ENCODE measurements at places on chromosomes 2 and 18. TPM values are rescaled to one million over a fixed set of nuclear protein-coding genes. Genes with fewer than 3 reads are reported as not detected.

Gene ATOH8
- 2.3 TPM for total RNA-seq

Gene ANKRD30B
- total RNA-seq, result 0.03 TPM

Gene UGT1A10
- total RNA-seq, result 140 TPM

Gene LDLRAD4
- total RNA-seq, result 3.6 TPM

Gene UGT1A4
- total RNA-seq, result 3.9 TPM

Gene FZD7
- total RNA-seq, result 17.4 TPM

Gene HOXD1
- total RNA-seq, result not detected

DNA sequence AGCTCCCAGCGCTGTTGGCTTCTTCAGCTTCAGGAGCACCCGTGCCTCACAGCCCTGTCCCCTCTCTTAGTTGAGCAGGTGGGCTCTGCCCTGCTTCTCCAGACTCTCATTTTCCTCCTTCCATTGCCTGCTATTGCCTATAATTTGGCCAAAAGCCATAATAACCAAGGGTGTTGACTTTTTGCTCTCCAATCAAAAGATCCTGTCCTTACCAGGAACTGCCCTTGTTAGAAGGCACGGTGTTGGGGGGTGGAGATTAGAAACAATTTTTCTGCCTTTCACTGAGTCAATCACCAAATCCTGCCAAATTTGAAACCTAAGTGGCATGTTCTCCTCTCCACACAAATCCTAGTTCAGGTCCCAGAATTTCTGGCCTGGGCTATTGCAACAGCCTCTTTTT is 16.7 kb upstream of the PDIA6 start:
- DNase-seq, result no peak

GRCh38 chr18:63617049-63617914 is 26.8 kb downstream of the SERPINB4 start:
- peak; percentile 4 for DNase-seq

DNA sequence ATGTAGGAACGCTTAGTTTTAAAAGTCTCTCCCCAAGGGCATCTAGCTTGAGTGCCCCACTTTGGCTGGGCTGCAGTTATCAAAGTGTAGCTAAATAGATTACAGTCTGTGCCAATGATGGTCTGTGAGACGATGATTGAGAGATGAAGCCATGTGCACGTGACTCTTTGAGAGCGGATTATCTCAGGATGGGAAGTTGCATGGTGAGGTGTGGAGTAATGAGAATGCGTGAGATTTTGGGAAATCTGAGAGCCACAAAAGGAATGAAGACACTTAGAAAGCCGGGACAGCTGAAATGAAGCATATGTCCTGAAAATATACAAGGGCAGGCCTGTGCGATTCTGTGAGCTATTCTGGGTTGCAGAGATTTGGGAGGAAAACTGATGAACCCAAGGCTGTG is 370.0 kb downstream of the TGIF1 start:
- no peak for DNase-seq

GRCh38 chr2:226791056-226791486 is 8.5 kb downstream of the IRS1 start:
- no peak for DNase-seq

DNA sequence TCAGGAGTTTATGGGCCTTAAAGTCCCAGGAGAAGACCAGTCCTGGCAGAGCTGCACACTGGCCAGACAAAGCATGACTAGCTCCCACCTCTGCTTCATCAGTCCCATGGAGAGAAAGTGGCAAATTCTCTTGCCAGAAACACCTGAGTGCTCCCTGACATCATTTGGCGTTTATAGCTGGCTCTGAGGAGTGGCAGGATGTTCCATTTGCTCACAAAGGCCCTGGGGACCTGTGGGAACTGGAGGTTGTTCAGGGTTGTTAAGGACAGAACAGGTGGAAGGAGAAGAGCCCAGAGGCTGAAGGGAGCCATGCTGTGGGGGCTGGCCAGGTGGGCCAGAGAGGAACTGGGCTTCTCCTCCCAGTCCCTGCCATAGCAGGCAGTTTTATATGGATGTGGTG is 56.1 kb downstream of the RPL37A start:
- DNase-seq, result no peak

DNA sequence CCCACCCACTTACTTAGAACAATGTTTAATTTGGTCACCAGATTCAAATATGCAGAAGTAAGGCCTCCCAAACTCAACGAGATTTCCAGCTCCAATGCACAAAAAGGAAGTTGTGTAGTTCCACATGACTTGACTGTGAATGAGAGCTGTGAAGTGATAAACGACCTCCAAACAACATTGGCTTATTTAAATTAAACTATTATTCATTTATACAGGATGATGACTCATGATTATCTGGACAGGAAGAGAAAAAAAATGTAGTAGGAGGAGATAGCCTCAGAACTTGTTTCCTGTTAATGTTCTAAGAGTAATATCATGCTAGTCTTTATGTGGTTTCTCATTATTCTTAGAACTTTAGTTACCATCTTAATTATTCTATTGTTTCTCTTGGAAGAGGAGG is 237.3 kb downstream of the C1D start:
- peak; percentile 21 for DNase-seq

DNA sequence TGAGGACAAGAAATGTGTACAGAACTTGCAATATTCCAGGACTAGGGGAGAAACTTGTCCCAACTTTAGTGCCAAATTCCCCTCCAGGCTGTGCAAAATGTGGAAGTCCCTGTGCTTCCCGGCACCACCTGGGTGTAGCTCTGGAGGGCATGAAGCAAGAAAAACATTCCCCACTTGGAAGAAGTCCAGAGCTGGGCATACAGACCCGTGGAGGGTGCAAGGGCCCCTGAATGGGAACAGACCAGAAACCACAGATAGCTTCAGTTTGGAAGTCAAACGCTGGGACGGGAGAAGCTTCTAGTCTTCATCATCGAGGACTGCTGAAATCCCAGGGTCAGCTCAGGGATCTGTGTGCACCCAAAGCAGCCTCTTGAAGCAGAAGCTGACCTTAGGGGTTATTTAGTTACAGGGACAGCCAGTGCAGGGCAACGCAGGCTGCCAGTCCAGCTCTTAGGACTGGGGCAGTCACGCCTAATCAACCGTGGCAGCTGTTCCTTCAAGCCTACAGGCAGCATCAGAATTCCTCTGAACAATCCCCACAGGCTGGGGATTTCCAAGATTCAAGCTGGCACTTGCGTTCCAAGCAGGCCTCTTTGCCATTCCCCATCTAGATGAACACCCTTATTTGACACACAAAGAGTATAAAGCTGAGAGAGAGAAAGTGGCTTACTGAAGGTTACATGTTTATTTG is 269.4 kb downstream of the LOXHD1 start:
- DNase-seq, result no peak

DNA sequence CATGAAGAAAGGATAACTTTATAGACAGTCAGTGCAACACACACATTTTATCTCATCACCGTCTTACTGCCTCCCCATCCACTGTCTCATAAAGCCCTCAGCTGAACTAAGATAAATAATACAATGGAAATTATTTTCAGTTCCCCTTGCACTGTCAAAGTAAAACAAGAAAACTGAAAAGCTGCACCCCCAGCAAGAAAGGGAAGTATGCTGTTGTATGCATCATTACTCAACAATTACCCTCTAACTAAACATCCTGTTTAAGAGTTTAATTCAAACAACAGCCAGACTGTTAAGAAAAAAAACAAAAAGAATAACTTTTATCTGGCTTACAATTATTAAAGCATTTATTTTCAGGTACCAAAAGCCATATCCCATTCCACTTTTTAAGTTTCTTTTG is 25.0 kb downstream of the MPPE1 start:
- DNase-seq, result no peak

- DNase-seq, result peak; percentile 1
Measured at GRCh38 chr18:47191961-47192360, 15.8 kb upstream of the IER3IP1 start.

DNA sequence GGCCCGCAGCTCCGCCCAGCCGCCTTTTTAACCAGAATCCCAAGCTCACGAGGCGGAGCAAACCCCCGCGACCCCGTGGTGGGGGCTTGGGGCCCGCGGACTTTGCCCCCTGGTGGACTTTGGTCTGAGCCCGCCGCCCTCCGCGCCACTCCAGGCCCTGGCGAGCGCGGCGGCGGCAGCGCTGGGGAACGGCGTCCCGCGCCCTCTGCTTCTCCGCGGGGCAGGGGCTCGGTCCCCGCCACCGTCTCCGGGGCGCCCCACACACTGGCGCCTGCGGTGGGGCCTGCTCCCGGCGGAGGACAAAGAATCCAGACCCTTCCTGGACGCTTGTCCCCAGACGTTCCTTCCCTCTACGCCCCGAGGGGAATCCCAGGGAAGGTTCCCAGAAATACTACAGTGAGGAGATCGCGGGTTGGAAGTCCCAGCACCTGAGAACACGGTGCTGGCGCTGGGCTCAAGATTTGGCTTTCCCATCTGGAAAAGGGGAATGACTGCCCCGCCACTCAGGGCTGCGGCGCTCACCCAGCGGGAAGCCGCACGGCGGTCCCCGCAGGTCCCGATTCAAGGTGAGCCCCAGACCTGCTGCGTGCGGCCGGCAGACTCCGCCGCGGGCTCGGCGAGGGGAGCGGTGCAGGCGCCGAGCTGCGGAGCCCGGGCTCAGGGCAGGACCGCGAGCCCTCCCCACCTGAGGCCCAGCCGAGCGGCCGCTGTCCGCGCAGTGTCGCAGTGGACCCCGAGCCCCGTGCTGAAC is at the start of gene HAAO:
Gene HAAO (minus strand): TSS at position 1 of the 751 bp plus-strand sequence. CDS start 47 bp downstream, outside the sequence.
- DNase-seq, result no peak

GRCh38 chr2:15050483-15050882 is 418.0 kb downstream of the LRATD1 start:
- no peak for DNase-seq

DNA sequence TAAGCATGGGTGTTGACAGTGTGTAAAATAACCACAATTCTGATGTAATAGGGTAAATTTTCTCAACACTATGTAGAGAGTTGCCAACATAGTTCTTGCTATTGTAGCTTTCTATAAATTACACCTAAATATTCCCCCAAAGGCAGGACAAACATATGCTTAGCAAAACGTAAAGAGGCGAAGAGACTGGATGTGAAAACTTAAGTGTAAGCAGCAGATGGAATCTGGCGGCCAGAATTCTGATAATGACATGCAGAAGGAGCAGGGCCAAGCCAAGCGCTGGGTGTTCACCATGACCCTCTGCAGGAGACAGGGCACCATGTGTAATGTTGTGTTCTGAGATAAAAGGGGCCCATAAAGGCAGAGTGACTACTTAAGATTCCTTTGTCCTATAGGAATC is 105.2 kb upstream of the ZNF521 start:
- DNase-seq, result no peak

GRCh38 chr2:158668001-158668765 is 126.9 kb upstream of the DAPL1 start:
- no peak for DNase-seq

DNA sequence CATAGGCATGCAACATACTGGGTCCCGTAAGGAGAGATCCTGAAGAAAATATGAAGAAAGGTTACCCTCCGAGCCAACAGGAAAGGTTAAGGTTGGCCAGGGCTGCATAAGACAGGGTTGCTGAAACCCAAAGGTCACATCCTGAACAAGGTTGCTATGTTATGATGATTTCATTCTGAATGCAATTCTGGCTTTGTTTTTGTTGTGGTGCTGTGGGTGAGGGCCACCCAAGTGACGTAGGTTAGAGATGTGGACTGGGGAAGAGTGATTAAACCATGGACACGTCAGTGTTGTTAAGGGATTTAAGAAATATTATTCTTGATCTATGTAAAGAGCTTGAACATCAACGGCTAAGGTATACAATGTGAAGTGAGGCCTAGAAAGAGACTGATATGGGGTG is 60.0 kb downstream of the ZEB2 start:
- DNase-seq, result no peak

DNA sequence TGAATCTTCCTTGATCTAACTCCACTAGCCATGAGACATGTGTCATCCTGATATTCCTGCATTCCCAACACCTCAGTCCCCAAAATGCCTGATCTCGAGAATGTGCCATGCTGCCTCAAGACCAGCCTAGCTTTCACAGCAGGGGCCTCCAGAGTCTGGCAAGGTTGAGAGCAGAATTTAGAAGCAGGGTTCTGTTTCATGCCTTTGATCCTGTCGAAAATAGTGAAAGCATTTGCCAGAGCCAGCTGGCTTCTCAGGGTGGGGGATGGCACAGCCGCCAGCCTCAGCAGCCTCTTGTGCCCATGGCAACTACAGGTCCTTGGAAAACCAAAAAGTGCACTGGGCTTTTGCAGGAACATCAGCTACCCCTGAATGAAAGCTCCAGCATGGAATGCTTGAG is 143.5 kb downstream of the RTN4 start:
- DNase-seq, result no peak

All from HT-29 (cell line).